ENCODE measurements at places on chromosomes 16 and 17.

GRCh38 chr17:63365366-63366240, 80.5 kb downstream of the CYB561 start:
- DNase-seq, result no peak

GRCh38 chr17:76432712-76433336, 20.1 kb downstream of the UBE2O start:
- no peak for DNase-seq

DNA sequence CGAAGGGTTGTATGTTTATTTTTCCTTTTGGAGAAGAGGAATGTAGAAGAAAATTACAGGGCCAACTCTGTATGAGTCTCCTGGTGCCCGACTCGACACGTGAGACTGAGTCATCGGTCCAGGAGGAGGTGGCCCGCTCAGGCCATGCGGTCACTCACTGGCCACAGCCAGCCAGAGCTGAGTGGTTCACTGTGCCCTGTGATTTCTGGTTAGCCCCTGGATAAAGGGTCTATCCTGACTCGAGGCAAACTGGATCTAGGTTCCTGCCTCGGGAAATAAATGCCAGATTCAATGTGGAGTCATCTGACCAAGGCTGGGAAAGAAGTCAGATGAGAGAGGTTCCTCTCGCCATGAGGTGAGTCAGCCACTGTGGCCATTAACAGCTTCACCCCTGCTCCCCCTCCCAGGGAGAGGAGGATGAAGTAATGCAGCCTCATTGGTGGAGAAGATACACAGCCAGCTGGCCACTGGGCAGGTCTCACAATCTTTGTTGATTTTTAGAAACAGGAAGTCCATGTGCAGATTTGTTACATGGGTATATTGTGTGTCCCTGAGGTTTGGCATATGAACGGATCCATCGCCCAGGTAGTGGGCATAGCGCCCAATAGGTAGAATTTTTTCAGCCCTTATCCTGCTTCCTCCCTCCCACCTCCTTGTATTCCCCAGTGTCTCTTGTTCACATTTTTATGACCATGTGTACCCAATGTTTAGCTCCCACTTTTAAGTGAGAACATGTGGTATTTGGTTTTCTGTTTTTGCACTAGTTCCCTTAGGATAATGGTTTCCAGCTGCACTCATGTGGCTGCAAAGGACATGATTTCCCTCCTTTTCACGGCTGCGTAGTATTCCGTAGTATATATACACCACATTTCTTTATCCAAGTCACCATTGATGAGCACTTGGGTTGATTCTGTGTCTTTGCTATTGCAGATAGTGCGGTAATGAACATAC, 21.7 kb upstream of the USP36 start:
- no peak for DNase-seq

DNA sequence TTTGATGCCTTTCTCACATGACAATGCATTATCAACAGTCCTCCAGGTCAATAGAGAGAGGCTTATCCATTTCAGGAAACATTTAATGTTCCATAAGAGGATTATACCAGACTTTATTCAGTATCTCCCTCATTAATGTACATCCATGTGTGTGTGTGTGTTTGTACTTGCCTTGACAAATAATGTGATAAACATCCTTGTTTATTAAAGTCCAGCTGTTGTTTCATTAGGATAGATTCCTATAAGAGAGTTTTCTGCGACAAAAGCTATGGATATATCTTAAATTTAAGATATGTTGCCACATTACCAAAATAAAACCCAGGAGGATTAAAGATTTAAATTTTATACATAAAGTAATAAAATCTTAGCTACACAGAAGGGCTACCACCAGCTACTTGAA, 492.6 kb downstream of the TOX3 start:
- no peak for DNase-seq

- no peak for DNase-seq
These were observed 787.9 kb upstream of the EEF2KMT start for GRCh38 chr16:5885521-5885920.

DNA sequence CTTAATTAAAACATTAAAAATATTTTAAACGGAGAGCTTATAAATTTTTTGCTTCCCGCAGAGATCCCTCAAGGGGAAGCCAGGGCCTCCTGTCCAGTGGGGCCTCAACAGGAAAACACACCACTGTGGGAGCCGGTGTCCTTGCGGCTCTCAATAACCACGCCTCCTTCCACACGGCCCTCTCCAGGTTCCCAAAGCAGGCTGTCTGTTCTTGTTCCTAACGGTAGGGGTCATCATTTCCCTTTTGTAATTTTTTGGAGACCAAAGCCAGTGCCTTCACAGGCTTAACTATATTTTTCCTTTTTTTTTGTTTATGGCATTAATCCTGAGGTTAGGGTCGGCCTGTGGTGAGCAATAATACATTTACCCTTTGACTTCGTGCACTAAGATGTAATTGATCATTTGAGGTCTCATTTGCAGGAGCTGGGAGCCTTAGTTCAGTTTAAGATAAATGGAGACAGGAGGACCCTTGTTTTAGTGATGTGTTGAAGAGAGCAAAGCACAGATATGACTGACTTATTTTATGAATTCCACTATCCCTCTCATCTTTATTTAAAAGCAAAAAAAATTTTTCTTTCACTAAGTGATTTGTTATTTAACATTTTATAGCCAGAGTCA, 77.5 kb upstream of the N4BP1 start:
- no peak for DNase-seq

DNA sequence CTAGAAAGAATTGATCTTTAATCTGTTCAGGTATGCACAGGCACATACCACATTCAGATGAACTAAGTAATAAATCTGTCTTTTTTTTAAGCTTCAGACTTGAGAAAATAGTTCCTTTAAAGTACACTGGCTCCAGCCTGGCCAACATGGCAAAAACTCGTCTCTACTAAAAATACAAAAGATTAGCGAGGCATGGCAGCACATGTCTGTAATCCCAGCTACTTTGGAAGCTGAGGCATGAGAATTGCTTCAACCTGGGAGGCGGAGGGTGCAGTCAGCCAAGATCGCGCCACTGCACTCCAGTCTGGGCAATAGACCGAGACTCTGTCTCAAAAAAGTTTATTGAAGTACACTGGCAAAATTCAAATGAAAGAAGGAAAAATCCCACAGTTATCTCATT, 111.0 kb upstream of the NETO2 start:
- no peak for DNase-seq

GRCh38 chr17:31696703-31697325, 162.2 kb downstream of the COPRS start:
- DNase-seq, result no peak

DNA sequence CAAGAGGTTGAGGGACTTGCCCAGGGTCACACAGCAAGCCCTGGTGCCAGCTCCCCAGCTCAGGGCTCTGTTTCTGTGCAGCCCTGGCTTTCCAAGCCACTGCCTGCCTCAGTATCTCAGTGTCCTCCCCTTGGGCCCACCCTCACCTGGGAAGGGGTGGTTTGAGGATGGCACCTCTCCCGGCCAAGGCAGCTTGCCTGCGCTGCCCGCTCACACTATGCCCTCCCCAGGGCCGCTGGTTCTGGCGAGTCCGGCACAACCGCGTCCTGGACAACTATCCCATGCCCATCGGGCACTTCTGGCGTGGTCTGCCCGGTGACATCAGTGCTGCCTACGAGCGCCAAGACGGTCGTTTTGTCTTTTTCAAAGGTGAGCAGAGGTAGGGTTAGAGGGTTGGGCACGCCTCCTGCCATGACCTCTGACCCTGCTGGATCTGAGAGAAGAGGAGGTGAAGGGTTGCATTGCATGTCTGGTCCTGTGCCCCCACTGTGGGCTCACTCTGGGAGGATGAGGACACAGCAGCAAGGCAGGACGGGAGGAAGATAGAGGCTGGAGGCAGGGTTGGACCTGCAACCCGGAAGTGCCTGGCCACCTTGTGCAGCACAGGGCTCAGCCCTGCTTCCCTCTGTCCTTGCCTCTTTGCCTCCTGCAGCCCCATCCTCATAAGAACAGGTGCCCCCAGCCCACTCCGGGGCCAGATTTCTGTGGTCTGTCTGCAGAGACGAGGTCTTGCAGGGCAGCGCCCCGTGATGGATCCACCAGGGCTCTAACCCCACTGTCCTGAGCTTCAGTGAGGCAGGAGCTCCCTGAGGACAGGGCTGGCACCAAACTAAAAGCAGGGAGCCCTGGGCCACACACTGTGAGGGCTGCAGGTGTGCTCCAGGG, 16.7 kb downstream of the MMP15 start:
- no peak for DNase-seq

DNA sequence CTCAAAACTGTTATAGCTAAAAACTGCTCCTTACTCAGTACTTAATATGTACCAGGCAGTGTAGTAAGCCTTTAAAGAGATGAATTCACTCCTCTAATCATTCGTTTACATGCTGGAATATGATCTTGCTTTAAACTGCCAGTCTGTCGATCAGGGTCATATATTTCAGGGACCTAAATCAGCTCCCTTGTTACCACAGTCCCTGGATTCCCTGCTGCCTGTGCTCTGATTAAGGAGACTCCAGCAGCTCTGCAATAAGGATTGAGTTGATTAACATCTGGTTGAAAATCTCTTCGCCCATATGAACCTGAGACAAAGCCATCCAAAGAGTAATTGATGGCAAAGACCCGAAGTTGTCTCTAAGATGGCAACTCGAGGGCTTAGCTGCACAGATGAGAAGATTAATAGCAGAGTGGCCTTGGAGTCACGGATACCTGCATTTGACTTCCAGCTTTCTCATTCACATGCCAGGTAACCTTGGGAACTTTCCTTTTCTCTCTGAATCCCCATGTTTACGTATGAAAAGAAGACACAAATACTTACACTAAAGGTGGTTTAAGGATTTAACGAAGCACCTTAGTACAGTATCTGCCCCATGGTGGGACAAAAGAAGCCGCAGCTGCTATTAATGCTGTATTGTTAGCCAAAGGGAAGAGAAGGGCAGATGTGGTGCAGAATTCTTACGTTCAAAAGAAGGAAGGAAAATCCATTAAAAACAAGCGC, 68.2 kb downstream of the VAT1L start:
- no peak for DNase-seq

DNA sequence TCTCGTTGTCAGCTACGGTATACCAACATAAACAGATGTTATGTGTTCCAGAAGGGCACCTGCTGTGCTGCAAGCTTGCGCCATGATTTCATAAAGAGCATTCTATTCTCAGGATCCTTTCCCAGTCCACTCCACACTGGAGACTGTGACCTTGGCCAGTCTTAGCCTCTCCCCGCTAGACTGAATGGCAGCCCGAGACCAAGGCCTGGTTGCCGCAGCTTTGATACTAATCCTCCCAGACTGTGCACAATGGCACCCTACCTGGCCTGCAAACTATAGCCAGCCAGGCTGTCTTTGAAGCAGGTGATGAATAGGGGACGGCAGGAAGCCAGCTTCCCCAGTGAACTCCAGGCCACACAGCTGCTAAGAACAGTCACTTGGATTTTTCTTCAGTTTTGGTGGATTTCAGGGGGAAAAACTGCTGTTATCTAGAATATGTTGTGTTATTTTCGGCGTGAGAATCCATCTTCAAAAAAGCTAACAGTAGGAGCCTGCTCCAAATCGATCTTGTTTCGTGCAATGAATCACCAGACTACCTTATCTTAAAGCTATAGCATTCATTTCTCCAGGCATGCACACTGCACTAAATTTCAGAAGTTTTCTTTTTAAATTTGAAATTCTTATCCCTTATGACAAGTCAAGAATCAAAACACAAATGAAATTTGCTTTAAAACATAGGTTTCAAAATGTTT, 289.0 kb downstream of the CEP112 start:
- no peak for DNase-seq

DNA sequence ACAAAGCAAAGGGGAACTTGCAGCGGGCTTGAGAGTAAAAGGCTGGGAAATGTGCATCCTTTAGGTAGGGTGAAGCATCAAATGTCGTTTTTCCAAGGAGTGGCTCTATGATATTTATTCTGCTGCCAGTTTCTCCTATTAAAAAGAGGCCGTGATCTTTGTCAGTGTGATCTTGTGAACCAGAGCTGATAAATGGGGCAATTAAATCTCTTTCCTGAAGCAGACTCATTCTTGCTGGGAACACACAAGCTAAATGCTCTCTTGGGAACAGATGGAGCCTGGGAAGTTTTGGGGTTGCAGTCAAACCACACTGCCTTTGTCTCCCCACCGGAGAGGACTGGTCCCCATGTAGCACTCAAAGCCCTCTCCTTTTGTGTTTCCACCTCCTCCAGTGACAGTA, 408.9 kb downstream of the GRIN2A start:
- no peak for DNase-seq

DNA sequence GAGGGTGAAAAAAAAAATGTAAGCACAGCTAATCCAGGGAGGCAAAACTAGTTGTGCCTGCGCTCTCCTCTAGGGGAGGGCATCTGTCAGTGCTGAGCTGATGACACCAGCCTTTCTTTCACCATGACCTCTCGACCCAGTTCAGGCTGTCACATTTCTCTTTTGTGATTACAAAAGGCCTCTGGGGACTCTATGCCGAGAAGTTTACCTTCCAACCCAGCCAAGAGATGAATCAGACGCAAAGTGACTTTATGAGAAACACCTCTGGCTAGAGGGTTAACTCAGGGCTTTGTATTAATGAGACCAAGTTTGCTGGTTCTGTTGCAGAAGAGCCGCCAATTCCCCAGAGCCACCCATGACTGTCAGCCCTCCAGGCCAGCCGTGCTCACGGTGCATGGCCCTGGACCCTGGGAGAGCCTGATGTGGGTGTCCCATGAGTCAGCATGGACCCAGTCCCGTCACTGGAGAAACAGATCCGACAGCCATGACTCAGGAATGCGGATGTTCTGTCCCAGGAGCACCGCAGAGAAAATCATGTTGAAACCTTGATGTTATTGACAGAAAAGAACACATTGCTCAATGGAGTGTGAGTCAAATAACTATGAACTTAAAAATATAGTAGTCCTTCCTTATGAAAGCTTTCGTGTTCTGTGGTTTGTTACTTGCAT, 437.2 kb downstream of the HS3ST3B1 start:
- DNase-seq, result no peak

GRCh38 chr17:55673743-55674506, 48.7 kb downstream of the TMEM100 start:
- DNase-seq, result no peak

DNA sequence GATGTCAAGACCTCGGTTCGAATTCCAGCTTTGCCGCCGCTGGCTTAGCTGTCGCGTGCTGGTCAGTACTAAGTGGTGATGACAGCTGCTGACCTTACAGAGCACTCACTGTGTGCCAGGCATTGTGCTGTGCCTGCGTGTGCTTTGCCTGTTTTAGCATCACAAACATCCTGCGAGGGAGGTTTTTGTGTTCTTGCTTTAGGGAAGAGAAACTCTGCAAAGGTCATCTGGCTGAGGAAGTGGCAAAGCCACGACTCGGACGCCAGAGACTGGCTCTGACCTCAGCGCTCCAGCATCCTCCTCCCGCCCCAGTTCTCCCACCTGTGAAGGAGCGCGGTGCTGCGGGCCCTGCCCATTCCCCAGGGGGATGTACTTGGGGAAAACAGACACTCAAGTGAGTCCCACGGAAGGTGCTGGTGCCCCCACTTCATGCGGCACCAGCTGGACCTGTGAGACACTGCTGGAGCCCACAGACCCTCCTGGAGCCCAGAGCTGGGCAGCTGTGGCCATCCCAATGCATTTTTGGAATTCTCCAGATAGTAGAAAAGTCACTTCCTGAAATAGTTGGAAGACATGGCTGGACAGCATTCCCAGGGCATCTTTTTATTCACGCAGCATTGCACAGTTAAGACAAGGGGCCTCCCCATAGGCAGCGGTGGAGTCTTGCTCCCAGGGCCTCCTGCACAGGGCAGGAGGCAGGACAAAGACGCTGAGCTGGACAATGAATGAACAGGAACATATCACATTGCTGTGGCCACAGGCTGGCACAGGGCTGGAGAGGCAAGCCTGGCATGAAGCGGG, 20.0 kb upstream of the HERPUD1 start:
- DNase-seq, result no peak

GRCh38 chr17:83173914-83174361, 94.5 kb downstream of the METRNL start:
- DNase-seq, result no peak

- DNase-seq, result no peak
These were observed 103.8 kb downstream of the CLEC16A start for GRCh38 chr16:11047939-11048800.

GRCh38 chr16:81765969-81766368, 13.1 kb upstream of the PLCG2 start:
- no peak for DNase-seq

Data from CD4-positive, alpha-beta memory T cell (primary cell).